T-cell (primary cell): ENCODE measurements at places on chromosomes 16 and 17.

- DNase-seq = no peak
Observed at GRCh38 chr17:80476877-80477646, 655 bp upstream of the NPTX1 start.

DNA sequence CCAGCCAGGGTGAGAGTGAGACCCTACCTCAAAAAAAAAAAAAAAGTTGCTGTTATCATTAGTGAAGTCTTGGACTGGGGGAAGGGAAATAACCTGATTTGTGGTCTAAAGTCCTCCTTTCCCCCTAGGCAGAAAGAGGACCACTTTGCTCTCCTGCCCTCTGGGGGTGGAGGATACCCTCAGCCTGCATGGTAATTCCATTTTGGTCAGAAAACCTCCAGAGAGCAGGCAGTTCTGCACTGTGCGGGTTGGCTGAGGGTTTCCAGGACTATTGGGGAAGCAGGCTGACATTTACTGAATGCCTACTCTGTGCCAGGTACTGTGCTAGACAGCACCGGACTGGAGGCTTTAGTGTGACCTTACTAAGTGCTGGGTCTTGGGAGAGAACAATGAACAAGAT lies 2.6 kb downstream of the ADAP2 start:
- DNase-seq = no peak

DNA sequence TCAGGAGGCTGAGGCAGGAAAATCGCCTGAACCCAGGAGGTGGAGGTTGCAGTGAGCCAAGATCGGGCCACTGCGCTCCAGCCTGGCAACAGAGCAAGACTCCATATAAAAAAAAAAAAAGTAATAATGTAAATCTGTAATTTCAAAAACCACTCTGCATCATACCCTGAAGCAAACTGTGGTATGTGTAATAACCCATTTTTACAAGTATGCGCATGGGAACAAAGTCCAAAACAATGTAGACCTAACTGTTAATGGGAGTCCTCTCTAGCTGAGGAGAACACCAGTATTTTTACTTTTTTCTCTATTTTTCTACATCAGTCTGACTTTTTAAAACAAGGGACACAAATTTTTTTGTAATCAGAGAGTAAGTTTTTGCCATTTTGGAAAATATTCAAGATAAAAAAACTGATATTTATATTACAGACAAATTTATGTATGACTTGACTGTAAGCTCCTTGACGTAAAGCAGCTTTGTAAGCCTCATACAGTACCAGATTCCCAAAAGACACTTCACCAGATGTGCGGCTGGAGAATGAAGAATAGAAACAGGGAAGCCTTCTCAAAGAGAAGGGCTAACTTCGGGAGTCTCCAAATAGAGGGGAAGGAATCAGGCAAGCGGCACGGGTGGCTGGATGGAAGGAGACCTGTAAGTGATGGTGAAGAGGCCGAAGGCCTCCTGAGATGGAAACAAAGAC lies 25.7 kb downstream of the CMTM4 start:
- DNase-seq = no peak

DNA sequence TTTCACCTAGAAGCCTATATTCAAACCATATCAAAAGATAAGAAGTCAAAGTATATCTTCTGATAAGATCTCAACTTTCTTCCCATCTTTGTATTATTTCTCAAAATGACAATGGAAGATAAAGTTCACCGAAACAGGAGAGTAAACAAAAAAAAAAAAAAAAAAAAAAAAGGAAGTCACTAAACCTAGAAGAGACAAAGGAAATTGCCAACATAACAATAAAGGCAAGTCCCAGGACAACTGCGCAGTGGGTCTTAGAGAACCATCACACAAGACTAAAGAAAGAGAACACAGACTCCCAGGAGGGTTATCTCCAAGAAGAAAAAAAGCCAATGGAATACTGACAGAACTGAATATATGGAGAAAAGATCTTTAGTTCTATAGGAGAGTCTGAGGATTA lies 65.7 kb downstream of the SMURF2 start:
- DNase-seq = no peak

DNA sequence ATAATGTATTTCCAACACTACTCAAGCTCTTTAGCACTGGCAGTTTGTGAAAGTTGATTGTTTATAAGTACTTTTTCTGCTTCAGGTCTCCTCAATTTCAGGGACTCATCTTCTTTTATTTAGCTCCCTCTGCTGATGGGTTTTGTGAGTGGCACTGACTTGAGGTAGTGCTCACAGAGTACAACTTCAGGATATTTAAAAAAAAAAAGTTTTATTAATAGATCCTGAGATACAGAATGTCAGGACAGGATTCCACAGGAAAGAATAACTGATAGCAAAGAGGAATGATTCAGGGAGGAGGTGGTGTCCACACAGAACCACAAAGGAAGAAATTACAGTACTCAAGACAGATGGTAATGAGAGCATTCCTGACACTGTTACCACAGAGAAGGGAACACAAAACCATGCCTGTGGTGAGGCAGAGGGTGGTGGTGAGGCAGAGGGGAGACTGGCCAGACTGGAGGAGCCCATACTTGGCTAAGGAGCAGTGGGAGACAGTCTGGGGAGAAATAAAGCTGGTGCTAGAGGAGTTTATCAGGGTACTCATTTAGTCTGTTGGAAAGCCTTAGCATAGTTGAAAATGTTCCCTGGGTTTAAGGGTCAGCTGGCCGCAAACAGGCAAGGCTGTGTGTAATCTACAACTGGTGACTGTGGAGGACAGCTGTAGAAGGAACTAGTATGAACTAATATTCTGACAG lies 63.7 kb downstream of the SPAG9 start:
- DNase-seq = no peak

GRCh38 chr17:77497578-77497934 lies 356.8 kb downstream of the SEC14L1 start:
- no peak for DNase-seq

GRCh38 chr16:30619638-30620037 lies 9.4 kb upstream of the ZNF689 start:
- no peak for DNase-seq

- DNase-seq = peak; percentile 70
Observed at GRCh38 chr16:56643080-56643778, 4.8 kb downstream of the MT1A start.

DNA sequence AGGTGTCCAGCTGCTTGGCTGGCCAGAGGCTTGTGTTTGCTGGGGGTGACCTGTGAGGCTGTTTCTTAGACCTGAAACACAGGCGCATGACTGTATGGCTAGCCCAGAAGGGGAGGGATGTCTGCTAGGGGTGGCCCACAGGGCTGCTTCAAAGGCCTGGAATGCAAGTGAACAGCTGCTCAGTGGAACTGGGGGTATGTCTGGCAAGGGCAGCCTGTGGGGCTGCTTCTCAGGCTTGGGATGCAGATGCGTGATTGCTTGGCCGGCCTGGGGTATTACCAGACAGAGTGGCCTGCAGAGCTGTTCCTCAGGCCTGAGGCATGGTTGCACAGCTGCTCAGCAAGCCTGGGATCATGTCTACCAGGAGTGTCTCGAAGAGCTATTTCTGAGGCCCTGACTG lies 20.5 kb downstream of the TANC2 start:
- no peak for DNase-seq

- no peak for DNase-seq
Observed at GRCh38 chr17:59028328-59028727, 78.4 kb downstream of the TRIM37 start.

- DNase-seq = no peak
Observed at GRCh38 chr16:57893559-57894389, 77.2 kb downstream of the CNGB1 start.

DNA sequence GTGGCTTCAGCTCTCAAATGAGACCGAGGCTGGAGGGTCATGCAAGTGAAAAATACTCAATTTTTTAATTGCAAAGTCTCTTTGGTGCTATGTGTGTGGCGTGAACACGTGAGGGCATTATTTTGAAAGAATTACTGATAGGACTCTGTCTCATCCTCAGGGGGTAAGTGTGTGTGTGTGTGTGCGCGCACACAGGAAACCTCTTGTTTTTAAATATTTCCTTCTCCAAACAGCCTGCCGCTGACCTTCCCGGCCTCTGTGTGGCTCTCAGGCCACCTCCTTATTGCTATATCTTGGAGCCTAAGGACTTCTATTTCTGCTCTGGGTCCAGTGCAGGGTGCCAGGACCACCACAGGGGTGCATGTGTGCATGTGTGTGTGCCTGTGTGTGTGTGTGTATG lies 99.7 kb downstream of the CMIP start:
- no peak for DNase-seq

GRCh38 chr17:67519801-67520251 lies 142.7 kb downstream of the PITPNC1 start:
- no peak for DNase-seq

GRCh38 chr16:31260136-31260931 lies 559 bp downstream of the ITGAM start:
- no peak for DNase-seq

DNA sequence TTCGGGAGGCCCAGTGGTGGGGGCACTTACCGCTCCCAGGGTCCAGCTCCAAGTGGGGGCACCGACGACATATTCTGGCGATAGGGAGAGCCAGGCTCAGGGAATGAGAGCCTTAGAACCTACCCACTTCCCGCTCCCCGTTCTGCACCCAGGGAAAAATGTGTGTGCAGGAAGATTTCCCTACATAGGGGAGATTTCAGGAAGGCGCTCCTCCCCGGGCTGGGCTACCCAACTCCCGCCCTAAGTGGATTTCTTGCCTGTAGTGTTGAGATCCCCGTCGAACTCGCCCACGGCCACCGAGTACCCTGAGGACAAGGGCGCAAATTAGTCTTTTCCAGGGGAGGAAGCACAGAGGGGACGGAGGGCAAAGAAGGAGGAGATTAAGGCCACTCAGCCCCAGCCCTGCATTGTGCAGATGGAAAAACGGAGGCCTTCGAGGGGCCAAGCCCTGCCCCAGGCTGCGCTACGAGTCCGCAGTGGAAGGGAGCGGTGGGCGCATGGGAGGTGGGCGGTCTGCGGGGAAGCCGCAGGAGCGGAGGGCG lies 5.1 kb downstream of the ITGA2B start:
- no peak for DNase-seq

DNA sequence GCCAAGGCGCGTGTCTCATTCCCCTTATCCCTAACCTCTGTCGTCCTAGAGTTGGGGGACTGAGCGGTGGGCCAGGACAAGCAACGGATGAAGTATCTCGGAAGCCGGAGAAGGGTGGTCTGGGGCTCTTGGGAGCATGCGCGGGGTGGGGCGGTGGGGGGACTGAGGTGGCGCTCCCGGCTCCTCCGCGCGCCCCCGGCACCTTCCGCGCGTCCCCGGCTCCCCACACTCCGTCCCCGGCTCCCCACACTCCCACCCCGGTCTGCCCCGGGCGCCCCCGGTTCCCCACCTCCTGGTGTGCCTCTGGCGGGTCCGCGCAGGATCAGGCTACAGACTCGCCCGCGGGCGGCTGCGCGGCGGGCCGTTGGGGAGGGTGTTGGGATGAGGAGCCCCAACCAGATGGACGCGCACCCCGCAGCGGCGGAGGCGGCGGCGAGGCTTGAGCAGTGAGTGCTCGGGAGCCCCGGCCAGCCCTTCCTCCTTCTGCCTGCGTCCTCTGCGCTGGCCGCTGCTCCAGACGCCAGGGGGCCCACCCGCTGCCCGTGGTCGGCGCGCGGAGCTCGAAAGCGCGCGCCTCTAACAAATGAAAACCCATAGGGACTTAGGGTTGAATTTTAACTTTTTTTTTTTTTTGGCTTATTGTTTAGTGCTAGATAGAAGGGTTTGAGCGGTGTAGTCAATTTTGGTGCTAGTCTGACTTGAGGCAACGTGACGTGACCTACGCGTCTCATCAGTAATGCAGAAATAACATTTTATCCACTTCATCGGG lies 5.6 kb upstream of the CRYM start:
- DNase-seq = no peak
